ENCODE measurements at places on chromosomes 16 and 17.
A peak's percentile ranks its signal among the peaks of the same experiment; 100 is the strongest.

- no peak for DNase-seq
Measured at GRCh38 chr16:85616607-85617321, 3.6 kb downstream of the GSE1 start.

- peak; percentile 53 for DNase-seq
Measured at GRCh38 chr17:62627904-62628633, 599 bp downstream of the MRC2 start.

- no peak for DNase-seq
Measured at GRCh38 chr16:49651996-49652395, 203.9 kb downstream of the ZNF423 start.

- DNase-seq: peak; percentile 57
Measured at GRCh38 chr17:76934561-76935320, 66.5 kb downstream of the MGAT5B start.

DNA sequence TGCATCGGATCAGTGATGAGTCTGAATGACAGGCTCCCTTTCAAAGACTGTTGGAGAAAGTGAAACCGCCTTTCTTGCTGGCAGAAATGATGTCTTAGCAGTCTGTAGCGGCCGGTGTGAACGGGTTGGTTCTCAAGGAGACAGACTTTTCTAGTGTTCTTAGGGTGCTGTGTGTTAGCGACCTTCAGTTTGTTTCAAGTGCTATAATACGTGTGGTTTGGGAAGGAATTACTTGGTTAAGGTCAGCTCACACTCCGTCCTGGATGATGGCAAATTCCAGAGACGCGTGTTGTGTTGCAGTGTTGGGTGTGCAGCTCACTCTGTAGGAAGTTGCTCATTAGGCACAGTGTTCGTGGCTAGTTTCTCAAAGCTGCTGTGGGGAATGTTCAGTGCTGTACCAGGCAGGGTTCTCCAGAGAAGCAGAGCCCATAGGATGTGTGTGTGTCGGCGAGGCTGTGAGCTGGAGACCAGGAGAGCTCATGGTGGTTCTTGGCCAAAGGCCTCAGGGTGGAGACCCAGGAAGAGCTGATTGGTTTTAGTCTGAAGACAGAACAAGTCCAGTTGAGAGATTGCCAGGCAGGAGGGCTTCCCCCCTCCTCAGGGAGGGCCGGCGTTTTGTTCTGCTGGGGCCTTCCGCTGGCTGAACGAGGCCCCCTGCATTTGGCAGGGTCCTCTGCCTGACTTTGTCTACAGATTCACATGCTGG is 37.6 kb downstream of the ZNF750 start:
- DNase-seq: no peak

DNA sequence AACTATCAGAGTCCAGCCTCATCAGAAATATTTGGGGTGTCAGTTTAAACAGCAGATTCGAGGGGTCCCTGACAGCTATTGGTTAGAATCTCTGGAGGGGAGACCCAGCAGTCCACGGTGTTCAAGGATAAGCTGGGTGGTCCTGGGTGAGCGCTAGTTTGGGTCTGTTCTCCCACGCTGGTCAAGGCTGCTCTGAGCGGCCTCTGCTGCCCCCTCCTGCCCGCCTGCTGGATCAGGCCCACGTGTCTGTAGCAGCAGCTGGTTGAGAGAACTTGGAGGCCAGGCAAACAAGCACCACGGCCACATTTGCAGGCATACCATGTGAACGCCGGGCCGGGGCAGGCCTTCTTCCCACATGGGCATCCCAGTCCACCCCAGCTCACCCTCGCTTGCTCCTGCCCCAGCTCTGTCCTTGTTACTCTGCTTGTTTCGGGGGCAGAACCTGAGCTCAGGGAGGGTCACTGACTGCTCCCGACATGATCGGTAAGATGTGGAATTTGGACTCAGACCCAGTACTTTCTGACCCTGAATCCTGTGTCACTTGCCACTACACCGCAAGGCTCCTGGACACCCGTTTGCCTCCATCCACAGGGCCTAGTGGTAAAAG is 7.4 kb downstream of the FOXF1 start:
- DNase-seq: peak; percentile 82

DNA sequence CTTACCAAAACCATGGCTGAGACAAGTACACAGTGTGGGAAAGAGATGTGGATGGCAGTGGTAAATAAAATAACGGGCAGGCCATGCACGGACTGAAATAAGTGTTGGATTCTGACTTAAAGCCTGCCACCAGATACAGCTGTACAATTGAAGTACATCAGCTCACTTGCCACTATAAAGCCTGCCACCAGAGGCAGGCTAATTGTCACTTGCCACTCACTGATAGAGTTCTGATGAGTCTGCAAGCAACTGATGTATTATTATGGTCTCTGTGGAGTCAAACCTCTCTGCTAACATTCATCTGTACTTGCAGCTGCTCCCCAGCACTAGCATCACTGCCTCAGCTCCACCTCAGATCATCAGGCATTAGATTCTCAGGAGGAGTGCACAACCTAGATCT is 93.0 kb downstream of the CYTH1 start:
- no peak for DNase-seq

DNA sequence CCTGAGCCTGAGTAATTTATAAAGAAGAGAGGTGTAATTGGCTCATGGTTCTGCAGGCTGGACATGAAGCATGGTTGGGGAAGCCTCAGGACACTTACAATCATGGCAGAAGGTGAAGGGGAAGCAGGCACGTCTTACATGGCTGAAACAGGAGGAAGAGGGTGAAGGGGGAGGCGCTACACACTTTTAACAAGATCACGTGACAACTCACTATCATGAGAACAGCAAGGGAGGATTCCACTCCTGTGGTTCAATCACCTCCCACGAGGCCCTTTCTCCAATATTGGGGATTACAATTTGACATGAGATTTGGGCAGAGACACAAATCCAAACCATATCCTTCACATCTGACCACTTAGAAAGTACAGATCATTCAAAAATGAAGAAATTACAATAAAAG is 110.6 kb upstream of the SHISA6 start:
- no peak for DNase-seq

- no peak for DNase-seq
Measured at GRCh38 chr17:28712705-28713415, 1.2 kb upstream of the PROCA1 start.

All from HTR-8/SVneo (cell line).